Activated CD4-positive, alpha-beta T cell treated with anti-CD3 and anti-CD28 coated beads, Interleukin-2, amount 50 U/mL, for 4 hours (primary cell): ENCODE measurements at places on chromosomes 6 and 20.
A peak's percentile ranks its signal among the peaks of the same experiment; 100 is the strongest.

DNA sequence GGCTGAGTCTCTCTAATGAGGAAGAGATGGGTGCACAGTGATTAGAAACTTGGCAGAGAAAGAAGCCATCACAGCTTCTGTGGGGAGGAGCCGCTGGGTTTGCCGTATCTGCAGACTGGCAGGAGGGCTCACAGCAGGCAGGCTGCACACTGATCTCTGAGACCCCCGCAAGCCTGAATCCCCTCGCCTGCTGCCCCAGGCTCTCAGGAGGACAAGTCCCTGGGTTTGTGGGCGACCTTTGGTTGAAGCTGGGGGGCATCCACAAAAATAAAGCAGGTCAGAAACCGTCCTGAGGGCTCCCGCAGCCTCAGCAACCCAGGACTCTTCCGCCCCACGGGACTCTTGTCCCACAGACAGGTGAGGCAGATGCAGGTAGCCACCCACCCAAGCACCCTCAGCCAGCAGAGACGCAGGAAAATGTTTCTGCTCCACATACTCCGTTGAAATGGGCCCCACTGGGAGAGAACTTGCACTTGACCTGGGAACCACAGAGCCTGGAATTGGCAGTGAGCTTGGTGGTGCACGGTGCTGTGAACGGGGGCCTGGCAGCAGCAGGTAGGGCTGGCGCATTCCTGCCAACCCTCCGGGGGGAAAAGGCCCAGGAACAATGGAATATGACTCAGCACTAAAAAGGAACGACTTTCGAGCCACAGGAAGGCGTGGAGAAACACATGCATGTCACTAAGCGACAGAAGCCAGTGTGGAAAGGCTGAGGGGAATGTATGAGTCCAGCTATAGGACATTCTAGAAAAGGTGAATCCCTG lies 89.9 kb downstream of the YTHDF1 start:
- DNase-seq = no peak

DNA sequence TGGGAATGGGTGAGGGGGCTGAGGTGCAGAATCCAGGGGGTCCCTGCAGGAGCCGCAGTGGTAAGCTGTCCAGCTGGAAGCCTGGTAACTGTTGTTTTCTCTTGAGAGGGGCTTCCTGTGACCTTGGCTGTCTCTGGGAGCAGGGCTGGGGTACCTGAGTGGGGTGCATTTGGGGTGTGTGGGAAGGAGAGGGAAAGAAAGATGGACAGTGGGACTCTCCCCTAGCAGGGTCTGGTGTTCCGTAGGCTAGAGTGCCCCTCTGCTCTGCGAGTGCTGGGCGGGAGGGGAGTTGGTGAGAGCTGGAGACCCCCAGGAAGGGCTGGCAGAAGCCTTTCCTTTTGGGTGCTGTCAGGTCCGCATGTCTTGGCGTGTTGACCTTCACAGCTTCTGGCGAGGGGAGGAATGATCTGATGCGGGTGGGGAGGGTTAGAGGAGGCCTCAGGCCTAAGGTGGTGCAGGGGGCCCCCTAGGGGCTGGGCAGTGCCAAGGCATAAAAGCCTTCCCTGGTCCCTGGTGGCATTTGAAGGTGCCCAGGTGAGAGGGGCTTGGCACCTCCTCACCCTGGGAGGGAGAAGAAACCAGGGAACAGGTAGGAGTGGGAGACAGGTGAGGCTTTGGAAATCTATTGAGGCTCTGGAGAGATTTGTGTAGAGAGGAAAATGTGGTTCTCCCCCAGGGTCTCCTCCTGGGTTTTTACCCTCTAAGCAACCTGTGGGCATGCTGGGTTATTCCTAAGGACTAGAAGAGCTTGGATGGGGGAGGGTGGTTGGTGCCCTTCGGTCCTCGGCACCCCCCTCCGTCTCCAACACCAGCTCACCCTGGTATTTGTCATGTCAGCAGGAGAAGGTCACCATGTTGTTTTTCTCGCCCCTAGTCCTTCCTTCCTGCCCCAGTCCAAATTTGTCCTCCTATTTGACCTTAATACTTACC lies 3.3 kb downstream of the VEGFA start:
- peak; percentile 41 for DNase-seq

DNA sequence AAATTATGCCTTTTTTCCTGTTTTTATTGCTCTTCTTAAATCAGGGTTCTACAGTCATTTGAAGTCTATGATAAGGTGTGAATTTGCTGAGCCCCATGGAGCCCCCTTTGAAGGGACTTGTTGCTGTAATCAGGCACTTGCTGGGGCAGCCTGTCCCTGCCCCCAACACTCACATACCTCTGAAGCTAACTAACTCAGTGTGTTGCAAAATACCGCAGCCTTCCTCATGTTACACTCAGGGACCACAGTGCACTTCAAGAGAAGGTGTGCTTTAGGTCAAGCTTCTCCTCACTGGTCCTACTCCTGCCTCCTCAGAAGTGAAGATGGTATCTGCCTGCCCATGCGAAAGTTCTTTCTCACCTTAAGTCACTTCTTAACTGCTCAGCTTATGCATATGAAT lies 66.1 kb upstream of the GLP1R start:
- no peak for DNase-seq

GRCh38 chr6:90421666-90422065 lies 125.0 kb upstream of the BACH2 start:
- no peak for DNase-seq

DNA sequence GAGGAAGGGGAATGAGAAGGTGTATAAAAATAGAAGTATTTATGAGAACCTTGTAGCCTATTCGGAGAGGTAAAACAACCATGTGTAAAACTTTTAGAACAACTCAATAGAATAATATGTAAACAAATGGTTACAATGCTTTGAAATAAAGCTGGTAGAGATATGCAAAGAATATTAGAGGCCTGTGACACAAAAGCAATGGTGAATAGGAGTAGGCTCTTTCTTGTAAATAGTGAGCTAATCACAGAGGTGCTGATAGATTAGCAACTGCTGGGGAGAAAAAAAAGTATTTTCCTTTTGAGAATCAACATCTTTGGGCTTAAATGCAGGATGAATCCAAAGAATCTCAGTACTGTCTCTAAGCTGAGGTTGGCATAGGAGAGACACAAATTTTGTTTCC lies 7.0 kb downstream of the TMEM200A start:
- DNase-seq = no peak

- no peak for DNase-seq
Observed at GRCh38 chr20:42193119-42193518, 574.9 kb upstream of the CHD6 start.

DNA sequence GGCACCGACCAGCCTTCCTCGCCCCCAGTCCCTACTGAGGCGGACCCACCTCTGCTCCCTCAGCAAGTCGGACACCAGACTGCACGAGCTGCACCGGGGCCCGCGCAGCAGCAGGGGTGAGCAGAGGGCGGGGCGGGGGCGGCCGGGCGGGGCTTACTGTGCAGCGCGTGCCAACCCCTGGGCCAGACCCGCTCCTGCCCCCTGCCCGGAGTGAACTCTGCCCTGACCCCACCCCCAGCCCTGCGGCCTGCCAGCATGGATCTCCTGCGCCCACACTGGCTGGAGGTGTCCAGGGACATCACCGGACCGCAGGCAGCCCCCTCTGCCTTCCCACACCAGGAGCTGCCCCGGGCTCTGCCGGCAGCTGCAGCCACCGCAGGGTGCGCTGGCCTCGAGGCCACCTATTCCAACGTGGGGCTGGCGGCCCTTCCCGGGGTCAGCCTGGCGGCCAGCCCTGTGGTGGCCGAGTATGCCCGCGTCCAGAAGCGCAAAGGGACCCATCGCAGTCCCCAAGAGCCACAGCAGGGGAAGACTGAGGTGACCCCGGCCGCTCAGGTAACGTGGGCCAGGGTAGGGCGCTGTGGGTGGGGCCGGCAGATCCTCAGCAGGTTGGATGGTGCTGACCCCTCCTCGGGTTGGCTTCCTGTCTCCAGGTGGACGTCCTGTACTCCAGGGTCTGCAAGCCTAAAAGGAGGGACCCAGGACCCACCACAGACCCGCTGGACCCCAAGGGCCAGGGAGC lies 1.5 kb upstream of the SLC2A4RG start:
- no peak for DNase-seq

DNA sequence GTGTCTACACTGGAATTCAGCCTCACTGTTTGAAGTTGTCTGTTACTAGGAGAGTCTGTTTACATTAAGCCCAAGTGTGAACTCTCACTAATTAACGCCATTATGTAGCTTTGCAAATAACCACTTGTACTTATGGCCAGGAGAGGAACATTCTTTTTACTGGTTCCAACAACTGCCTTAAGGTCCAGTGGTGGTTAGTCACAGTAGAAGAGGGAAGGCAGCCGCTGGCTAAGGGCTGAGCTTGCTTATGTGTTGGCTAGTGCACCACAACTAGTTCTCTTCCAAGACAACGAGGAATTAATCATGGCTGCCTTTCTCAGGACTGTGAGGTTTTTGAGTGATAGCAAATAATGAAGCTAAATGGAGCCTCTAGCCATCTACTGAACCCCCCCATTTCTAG lies 14.9 kb upstream of the SLC22A23 start:
- DNase-seq = no peak
